ENCODE measurements at places on chromosomes 12 and 14. TPM values are rescaled to one million over a fixed set of nuclear protein-coding genes. Genes with fewer than 3 reads are reported as not detected.

Gene MAP1LC3B2
- total RNA-seq, result 1.5 TPM

- peak; percentile 44 for DNase-seq
These were observed 73.6 kb downstream of the TESC start for GRCh38 chr12:117025481-117026151.

DNA sequence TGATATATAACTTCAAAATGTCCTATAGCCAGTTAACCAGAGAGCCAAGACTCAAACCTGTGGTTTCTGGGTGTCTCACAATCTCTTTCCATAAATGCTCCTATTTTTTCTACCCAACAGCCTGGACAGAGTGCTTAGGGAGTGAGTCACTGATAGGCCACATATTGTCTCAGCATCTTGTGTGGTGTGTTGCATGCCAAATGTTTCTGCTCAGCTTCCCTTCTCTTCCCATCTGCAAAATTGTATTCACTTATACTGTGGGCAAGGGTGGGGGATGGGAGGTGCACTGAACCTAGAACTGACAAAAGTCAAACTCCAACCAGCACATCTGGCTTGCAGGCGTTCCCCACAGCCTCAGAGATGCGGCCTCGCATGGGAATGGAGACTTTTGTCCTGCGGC lies 123.3 kb downstream of the KCNA5 start:
- DNase-seq, result peak; percentile 73

Gene SMIM41
- total RNA-seq, result 0.17 TPM

GRCh38 chr14:95191445-95192199 lies 34.3 kb upstream of the DICER1 start:
- DNase-seq, result no peak

DNA sequence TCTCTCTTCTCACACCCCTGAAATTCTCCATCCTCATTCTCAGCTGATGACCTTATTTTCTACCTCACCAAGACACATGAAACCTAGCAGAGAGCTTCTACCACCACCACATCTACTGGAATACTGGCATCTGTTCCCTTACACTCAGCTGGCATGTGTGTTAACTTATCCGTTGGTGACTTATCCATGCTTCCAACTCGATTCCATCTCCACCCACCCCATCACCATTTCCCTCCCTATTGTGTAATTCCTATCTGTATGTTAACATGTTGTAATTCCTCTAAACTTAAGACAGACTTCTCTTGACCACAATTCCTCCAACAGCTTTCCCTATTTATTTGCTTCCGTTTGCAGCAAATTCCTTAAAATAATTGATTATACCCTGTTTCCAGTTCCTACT lies 15.4 kb downstream of the C1S start:
- DNase-seq, result no peak

- peak; percentile 24 for DNase-seq
These were observed 80.3 kb downstream of the ESRRB start for GRCh38 chr14:76456200-76456599.

- no peak for DNase-seq
These were observed 382.6 kb downstream of the SNAPC1 start for GRCh38 chr14:62144863-62145262.

Gene PTPRB
- total RNA-seq, result 0.05 TPM
